ENCODE measurements at places on chromosomes 1 and 21.

DNA sequence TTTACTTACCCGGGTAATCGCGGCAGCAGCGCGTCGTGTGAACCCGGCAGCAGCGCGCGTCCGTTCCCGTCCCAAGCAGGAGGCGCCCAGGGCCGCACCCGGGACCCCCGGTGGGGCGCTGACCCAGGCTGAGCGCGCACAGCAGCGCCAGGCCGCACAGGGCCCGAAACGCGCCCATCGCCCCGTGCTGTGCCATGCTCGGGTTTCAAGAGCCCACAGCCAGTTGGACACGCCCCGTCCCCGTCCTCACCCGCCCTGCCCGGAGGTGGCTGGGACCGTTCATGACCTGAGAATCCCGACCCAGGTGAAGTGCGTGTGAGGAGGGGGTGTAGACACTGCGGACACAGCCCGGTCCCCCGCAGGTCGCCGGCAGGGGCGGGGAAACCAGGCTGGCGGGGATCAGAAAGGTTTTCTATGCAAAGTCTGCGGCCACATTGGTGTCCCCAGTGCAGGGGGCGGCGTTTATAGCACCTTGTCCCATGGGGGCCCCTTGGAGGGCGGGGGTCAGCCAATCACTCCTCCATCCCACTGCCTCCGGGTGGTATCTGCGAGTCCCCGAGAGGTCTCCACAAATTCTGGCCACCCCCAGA is at the start of gene TNFRSF18:
Gene TNFRSF18, minus strand, starts transcription at position 217 of the 590 bp plus-strand sequence. Its CDS starts 21 bp downstream, at position 196.
- DNase-seq: no peak

DNA sequence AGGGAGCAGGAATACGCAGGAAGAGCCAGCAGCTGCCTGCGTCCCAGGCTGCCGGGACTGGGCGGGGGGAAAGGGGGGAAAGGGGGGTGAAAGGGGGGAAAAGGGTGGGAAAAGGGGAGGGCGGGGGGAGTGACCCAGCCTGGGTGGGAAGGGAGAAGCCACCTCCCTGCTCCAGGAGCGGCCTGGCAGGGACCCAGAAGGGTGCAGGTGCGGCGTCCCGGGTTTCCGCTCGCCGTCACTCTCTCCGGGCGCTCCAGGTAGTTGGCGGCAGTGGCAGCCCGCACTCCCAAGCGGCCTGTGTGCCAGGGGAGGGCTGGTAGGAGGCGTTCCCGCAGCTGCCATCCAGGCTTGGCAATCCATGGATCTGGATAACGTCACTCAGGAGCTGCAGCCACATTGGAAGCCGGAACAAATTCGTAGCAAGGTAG is 141.0 kb upstream of the NGF start:
- DNase-seq: no peak

GRCh38 chr1:107920561-107920960 is 44.4 kb downstream of the VAV3 start:
- no peak for DNase-seq

- DNase-seq: no peak
These were observed 10.2 kb downstream of the TLCD4 start for GRCh38 chr1:95127380-95127779.

DNA sequence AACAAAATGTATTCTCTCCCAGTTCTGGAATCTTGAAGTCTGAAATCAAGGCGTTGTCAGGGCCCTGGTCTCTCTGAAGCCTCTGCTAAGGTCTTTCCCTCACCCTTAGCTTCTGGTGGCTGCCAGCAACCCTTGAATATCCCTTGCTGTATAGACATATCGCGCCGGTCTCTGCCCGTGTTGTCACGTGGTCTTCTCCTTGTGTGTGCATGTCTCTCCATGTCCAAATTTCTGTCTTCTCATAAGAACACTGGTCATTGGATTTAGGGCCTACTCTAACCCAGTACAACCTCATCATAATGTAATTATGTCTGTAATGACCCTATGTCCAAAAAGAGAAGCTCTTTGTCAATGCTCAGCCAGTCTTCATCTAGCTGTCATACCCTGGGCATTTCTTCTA is 85.7 kb upstream of the ETS2 start:
- no peak for DNase-seq

- no peak for DNase-seq
These were observed 42.9 kb upstream of the TDRD10 start for GRCh38 chr1:154459080-154459479.
